ENCODE measurements at places on chromosomes 2 and 18. TPM values are rescaled to one million over a fixed set of nuclear protein-coding genes. Genes with fewer than 3 reads are reported as not detected.

Gene CFAP65
- not detected for total RNA-seq

GRCh38 chr2:84741182-84741822, 139.6 kb downstream of the TRABD2A start:
- DNase-seq = peak; percentile 21

DNA sequence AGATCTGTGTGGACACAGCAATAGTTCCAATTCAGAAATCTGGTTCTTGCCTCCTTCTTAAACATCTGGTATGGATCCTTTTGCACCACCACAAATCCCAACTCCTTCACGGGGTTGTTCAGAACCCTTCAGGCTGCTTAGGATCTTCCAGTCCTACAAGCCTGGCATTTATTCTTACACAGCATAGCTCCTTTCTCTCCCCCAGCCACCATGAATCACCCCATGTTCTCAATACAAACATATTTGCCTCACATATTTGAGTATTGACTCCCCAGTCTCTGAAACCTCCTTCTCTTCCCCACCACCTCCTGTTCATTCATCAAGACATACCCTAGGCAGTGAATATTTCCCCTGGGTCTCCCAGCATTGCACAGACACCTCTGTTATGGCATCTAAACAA, 155.2 kb downstream of the ALK start:
- DNase-seq = no peak

- DNase-seq = no peak
These were observed 496.9 kb upstream of the TNP1 start for GRCh38 chr2:217356781-217357180.

Gene DNAJC5G
- not detected for total RNA-seq

Gene AGAP1
- total RNA-seq = 2.0 TPM

Gene NT5DC4
- total RNA-seq = not detected

DNA sequence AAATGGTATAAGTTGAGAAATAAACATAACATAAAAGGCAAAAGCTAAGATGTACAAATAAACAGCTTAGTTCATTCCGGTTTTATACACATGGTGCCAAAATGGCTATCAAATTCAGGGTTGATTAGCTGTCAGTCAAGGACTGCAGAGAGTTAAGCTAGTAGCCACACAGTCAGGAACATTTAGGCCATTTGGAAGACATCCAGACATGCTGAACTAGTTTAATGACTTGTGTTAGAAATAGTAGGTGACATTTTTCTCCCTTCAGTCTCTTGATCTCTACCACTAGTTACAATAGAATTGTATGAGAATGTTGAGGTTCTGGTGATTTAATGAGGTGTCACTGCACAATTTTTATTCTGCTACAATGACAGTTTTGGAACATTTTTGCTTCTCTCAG, 394.4 kb upstream of the SPHKAP start:
- no peak for DNase-seq

Gene STAT4
- total RNA-seq = 57.4 TPM

Gene ANKRD30B
- total RNA-seq = not detected

Data from activated T-helper 1 cell treated with anti-CD3 and anti-CD28 coated beads, Interleukin-12 subunit alpha, Interleukin-12 subunit beta, Interleukin-2, Interleukin-4 antibody, amounts not matched to agents 30 ng/mL and 10 ng/mL and 1 ng/mL, durations not matched to agents 14 hours and 24 hours and 36 hours (primary cell).